ENCODE measurements at places on chromosomes 11 and 22.
A peak's percentile ranks its signal among the peaks of the same experiment; 100 is the strongest.

GRCh38 chr11:69035946-69036340, 12.8 kb upstream of the TPCN2 start:
- no peaks in the 10 kb centered on the region for H3K36me3 ChIP-seq
- H3K4me3 ChIP-seq = no peak overlapping the region
- no peaks in the 10 kb centered on the region for H3K27me3 ChIP-seq
- no peak for DNase-seq
- H3K27ac ChIP-seq = no peak overlapping the region
- no peaks in the 10 kb centered on the region for H3K4me1 ChIP-seq

DNA sequence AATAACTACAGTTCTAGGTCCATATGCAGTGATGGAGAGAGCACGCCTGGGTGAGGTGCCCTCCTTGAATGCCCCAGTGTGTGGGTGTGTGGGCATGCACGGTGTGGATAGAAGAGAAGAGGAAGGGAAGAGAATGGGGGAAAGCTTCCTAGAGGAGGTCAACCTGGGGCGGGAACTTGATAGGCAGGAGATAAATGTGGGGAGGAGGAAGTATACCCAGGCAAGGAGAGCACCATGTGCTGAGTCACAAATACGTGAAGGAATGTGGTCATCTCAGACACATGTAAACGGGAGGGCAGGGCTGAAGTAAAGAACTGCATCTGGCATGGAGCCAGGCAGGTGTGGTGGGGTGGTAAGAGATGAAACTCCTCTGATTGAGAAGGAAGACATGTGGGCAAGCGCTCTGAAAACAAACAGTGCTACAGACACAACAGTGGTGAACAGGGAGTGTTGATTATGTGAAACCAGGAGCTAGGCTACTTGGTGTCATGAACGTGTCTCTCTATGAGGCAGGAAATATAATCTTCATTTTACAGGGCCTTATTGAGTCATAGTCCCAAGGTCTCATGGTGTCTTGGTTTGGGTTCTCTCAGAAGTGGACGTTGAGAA, 61.5 kb upstream of the EED start:
- no peak for DNase-seq
- H3K4me1 ChIP-seq = peaks cover 2% of the 10 kb centered on the region
- H3K36me3 ChIP-seq = no peaks in the 10 kb centered on the region
- no peaks in the 10 kb centered on the region for H3K27me3 ChIP-seq
- no peak overlapping the region for H3K27ac ChIP-seq

DNA sequence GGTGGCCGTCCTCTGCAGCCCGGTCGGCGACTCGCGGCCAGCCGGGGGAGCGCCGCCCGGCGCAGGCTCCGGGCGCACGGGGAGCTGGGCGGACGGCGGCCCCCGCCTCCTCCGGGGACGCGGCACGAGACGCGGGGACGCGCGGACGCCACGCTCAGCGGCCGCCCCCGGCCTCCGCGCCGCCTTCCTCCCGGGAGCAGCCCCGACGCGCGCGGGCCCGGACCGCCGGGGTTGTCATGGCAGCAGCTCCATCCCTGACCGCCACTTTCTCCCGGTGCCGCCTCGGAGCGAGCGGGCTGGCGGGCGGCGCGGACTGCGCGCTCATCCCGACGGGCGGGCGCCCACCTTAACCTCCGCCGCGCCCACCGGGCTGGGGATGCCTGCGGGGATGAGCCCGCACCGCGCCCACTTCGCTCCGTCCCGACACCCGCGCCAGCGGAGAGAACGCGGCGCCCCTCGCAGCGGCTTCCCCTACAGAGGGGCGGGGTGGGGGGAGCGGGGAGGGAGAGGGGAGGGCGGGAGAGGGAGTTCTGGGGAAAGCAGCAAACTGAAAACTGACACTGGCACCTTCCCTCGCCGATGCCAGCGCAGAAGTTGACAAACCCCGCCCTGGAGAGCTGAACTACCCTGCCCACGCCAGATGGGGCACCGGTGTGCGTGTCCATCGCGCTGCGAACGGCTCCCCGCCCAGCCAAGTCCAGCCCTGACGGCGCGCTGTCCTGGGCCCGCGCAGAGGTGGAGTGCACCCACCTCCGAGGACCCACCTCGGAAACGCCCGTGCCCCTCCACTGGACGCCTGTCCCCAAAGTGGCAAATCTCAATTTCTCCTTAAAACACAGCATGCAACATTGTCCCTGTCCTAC, 588.4 kb downstream of the OPCML start:
- peak overlapping the region; percentile 70 for H3K4me3 ChIP-seq
- H3K36me3 ChIP-seq = no peaks in the 10 kb centered on the region
- no peak for DNase-seq
- peaks cover 78% of the 10 kb centered on the region for H3K27me3 ChIP-seq
- H3K4me1 ChIP-seq = peaks cover 25% of the 10 kb centered on the region

DNA sequence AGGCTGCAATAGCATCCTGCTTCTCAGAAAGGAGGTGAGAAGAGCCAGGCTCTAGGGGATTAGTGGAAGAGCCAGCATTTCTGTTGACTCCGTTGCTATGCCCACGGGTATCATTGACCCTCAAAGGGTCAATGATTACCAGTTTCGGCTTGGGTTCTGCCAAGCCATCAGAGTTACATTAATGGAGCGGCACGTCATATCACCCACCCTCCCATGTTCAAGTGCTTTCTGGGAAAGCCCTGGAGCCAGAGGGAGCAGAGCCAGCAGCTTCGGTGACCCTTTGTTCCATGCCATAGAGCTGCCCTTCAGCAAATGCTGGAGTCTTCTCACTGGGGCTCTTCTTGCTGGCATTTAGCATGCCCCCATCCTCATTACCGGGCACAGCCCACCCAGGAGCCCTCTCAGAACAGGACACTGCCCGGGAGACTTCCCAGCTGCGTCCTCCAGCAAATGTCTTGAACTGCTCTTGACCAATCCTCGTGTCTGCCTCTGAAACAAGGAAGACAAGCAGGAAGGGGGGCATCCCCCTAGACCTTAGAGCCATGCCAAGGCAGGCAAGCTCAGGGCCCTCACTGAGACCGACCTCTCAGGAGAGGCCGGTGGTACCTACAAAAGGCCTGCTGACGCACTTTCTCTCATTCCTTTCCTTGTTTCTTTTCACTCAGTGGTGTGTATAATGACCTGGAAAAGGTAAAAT, 14.6 kb downstream of the KCNJ1 start:
- DNase-seq = no peak
- H3K4me1 ChIP-seq = no peaks in the 10 kb centered on the region
- H3K27me3 ChIP-seq = peaks cover 6% of the 10 kb centered on the region
- H3K4me3 ChIP-seq = no peak overlapping the region

DNA sequence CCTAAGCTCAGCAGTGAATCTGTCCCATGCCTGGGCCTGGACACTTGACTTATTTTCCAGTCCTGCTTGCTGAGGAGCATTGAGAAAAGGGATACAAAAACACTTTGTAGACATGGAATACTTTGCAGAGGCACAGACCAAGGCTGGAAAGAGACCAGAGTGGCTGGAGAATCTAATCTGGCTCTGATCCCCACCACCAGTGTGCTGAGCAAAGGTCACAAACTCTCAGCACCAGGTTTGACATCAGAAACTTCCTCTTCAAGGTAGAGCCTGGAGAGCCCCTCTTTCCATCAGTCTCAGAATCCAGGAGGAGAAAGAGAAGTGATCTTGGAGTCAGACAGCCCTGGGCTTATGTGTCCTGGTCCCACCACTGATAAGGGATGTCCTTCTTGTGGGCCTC, 53.5 kb downstream of the ISX start:
- DNase-seq = no peak
- H3K27ac ChIP-seq = no peak overlapping the region
- H3K27me3 ChIP-seq = no peaks in the 10 kb centered on the region
- H3K4me3 ChIP-seq = no peak overlapping the region
- no peaks in the 10 kb centered on the region for H3K36me3 ChIP-seq

DNA sequence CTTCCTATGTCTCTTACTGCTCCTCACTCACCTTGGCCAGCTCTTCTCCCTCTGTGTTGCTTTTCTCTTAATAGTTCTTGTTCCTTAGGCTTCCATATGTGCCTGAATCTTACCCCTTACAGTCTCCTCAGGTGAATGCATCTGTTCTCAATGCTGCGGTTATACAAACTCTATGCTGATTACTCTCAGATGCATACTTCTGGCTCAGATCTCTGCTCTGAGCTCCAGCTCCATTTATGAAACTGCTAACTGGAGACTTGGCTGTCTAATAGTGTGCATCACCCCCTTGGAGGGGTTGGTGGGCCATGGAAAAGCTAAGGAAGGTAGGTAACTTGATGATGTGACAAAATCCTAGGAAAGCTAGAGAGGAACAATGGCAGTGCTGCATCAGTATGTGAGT, 422.5 kb downstream of the TMEM135 start:
- DNase-seq = no peak
- H3K4me1 ChIP-seq = peaks cover 2% of the 10 kb centered on the region
- H3K27ac ChIP-seq = no peak overlapping the region
- no peaks in the 10 kb centered on the region for H3K27me3 ChIP-seq
- no peak overlapping the region for H3K4me3 ChIP-seq

GRCh38 chr11:123745764-123746451, 4.4 kb upstream of the ZNF202 start:
- H3K4me3 ChIP-seq = no peak overlapping the region
- H3K4me1 ChIP-seq = peaks cover 9% of the 10 kb centered on the region
- DNase-seq = no peak
- no peak overlapping the region for H3K27ac ChIP-seq
- no peaks in the 10 kb centered on the region for H3K36me3 ChIP-seq

- peaks cover 80% of the 10 kb centered on the region for H3K27me3 ChIP-seq
- no peaks in the 10 kb centered on the region for H3K36me3 ChIP-seq
- DNase-seq = no peak
These were observed 106.6 kb upstream of the GALNT18 start for GRCh38 chr11:11728386-11728785.

DNA sequence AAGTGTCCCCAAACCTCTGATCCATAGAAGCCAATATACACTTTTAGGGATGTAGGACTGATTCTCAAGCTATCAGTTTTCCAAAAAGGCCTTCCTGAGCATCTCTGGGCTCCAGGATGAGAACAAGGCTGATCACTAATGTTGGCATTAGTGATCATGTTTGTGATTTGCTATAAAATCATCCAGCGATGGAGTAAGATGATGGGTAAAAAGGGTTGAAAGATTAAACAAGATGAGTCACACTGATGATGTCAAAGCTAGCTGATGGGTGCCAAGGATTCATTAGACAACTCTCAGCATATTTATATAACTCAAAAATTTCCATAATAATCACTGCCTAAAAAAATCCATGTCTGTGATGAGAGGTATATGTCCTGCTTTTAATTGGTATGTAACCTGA, 42.8 kb downstream of the ZNF280B start:
- no peak overlapping the region for H3K4me3 ChIP-seq
- H3K27me3 ChIP-seq = peaks cover 53% of the 10 kb centered on the region
- peaks cover 2% of the 10 kb centered on the region for H3K4me1 ChIP-seq

DNA sequence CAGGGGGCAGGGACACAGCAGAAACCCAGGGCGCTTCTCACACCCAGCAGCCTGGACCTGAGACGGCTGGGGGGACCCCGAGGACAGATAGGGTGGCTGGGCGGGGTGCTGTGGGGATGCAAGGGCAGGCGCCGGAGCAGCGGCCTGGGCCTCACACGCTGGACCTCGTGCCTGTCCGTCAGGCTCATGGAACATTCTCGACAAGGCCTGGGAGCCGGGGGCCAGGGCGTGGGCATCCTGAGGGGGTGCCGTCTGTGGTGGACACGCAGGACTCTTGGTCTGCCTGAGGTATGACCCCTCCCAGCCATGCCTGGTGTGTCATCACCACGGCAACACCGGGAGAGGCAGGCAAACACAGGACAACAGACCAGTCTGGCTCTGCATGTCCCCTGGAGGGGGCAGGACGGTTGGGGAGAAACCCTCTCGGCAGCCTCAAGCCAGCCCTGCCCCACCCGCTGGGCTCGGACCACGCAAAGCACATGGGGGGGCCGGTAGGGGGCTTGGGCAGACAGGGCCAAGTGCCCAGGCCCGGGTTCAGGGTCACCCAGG, 21.4 kb downstream of the MRPL23 start:
- no peak for DNase-seq
- no peaks in the 10 kb centered on the region for H3K27me3 ChIP-seq
- H3K27ac ChIP-seq = no peak overlapping the region
- no peak overlapping the region for H3K4me3 ChIP-seq
- H3K36me3 ChIP-seq = no peaks in the 10 kb centered on the region

- H3K4me3 ChIP-seq = no peak overlapping the region
- no peak for DNase-seq
- no peak overlapping the region for H3K27ac ChIP-seq
- H3K36me3 ChIP-seq = no peaks in the 10 kb centered on the region
- peaks cover 27% of the 10 kb centered on the region for H3K27me3 ChIP-seq
These were observed 30.6 kb downstream of the ADAMTS8 start for GRCh38 chr11:130397780-130398179.

DNA sequence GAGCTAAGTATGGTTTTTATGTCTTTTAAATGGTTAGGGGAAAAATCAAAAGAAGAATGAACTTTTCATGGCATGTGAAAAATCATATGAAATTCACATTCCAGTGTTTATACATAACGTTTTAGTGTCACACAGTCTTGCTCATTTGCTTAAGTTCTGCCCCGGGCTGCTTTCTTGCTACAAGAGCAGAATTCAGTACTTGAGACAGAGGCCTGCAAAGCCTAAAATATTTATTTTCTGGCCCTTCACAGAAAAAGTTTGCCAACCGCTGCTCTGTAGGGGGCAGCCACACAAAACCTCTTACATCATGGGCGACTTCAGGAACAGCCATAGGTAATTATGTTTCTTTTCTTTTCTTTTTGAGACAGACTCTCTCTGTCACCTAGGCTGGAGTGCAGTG, 1.0 kb upstream of the ATG2A start:
- peaks cover 22% of the 10 kb centered on the region for H3K4me1 ChIP-seq
- H3K36me3 ChIP-seq = peaks cover 5% of the 10 kb centered on the region
- no peaks in the 10 kb centered on the region for H3K27me3 ChIP-seq

DNA sequence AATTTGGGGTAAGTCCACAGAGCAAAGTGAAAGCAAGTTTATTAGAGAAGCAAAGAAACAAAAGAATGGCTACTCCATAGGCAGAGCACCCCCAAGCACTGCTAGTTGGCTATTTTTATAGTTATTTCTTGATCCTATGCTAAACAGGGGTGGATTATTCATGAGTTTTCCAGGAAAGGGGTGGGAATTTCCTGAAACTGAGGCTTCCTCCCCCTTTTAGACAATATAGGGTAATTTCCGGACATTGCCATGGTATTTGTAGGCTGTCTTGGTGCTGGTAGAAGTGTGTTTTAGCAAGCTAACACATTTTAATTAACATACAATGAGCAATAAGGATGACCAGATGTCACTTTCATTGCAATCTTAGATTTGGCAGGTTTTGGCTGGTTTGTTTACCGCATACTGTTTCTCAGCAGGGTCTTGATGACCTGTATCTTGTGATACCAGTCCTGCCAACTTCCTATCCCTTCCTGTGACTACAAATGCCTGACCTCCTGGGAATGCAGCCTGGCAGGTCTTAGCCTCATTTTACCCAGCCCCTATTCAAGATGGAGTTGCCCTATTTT, 937 bp upstream of the C1QTNF6 start:
- DNase-seq = no peak
- H3K27ac ChIP-seq = peak overlapping the region; percentile 89
- no peaks in the 10 kb centered on the region for H3K27me3 ChIP-seq

GRCh38 chr11:129911298-129911697, 15.9 kb upstream of the NFRKB start:
- no peak for DNase-seq
- H3K36me3 ChIP-seq = peaks cover 35% of the 10 kb centered on the region
- no peak overlapping the region for H3K4me3 ChIP-seq
- peaks cover 3% of the 10 kb centered on the region for H3K4me1 ChIP-seq
- no peak overlapping the region for H3K27ac ChIP-seq

GRCh38 chr11:69450064-69450856, 31.2 kb upstream of the LINC01488 start:
- no peak for DNase-seq
- H3K27me3 ChIP-seq = no peaks in the 10 kb centered on the region
- no peaks in the 10 kb centered on the region for H3K36me3 ChIP-seq
- peaks cover 16% of the 10 kb centered on the region for H3K4me1 ChIP-seq

All from mesothelial cell of epicardium (in vitro differentiated cells).